Heart left ventricle (tissue), 16 donors: ENCODE measurements at places on chromosomes 11 and 22. TPM values are rescaled to one million over a fixed set of nuclear protein-coding genes. Genes with fewer than 3 reads are reported as not detected.

The PNPLA5 gene
- not detected for polyA plus RNA-seq

The C11orf42 gene
- not detected for polyA plus RNA-seq

The TEX12 gene
- 0.27 TPM for polyA plus RNA-seq

The HIRA gene
- polyA plus RNA-seq, result 17.8 TPM

The SMC1B gene
- polyA plus RNA-seq, result not detected

The FAM180B gene
- polyA plus RNA-seq, result 0.15 TPM

The IFITM5 gene
- not detected for polyA plus RNA-seq

The SCUBE2 gene
- 0.08 TPM for polyA plus RNA-seq

DNA sequence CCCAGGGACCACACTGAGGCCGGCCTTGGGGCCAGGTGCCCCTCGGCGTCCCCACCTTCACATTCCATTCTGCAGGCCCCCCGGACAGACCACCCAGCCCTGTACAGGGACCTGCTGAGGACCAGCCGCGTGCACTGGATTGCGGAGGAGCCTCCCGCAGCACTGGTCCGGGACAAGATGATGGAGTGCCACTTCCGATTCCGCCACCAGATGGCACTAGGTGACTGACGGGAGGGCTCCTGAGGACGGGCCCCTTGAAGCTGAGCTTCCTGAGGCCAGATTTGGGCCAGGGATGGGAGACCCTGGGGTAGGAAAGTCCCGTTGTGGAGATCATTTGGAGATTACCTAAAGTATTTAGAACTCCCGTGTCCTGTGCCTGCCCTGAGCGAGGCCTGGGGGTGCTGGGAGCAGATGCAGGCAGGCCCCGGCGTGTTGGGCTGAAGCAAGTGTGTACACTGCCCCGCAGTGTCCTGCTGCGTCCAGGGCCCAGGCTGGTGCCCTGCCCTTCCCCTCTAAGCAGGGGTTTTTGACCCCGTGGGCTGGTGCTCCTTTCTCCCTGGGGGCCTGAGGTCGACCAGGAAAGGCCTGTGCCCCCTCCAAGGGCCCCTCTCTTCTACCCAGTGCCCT, 20.0 kb downstream of the TRMU start:
- H3K27ac ChIP-seq, result no peak overlapping the region
- DNase-seq, result peak; percentile 62
- H3K4me1 ChIP-seq, result no peaks in the 10 kb centered on the region
- peaks cover 78% of the 10 kb centered on the region for H3K36me3 ChIP-seq
- no peak overlapping the region for H3K4me3 ChIP-seq
- no peaks in the 10 kb centered on the region for H3K27me3 ChIP-seq

GRCh38 chr11:86486261-86487030, 111.8 kb downstream of the CCDC81 start:
- no peaks in the 10 kb centered on the region for H3K27me3 ChIP-seq
- no peaks in the 10 kb centered on the region for H3K4me1 ChIP-seq

GRCh38 chr11:112297248-112297866, 36.7 kb upstream of the PLET1 start:
- peak overlapping the region; percentile 69 for H3K27ac ChIP-seq
- H3K27me3 ChIP-seq, result no peaks in the 10 kb centered on the region
- H3K36me3 ChIP-seq, result no peaks in the 10 kb centered on the region
- no peaks in the 10 kb centered on the region for H3K4me1 ChIP-seq
- H3K4me3 ChIP-seq, result no peak overlapping the region

DNA sequence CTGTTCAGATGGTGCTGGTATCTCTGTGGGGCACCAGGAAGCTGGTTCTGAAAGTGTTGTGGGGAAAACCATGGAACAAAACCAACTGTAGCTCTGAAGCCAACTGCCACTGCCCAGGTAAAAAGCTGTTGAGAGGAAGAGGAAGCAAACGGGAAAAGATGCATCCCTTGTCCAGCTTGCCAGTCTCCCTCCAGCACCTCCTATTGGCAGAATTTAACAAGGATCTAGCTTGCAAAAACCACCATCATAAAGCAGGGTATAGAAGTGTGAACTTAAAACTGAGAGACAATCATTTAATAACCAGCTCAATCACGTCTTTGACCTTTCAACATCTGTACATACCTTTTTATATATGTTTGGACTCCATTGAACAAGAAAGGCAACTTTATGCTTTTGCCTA, 4.5 kb downstream of the PATE1 start:
- no peaks in the 10 kb centered on the region for H3K27me3 ChIP-seq
- H3K27ac ChIP-seq, result no peak overlapping the region
- H3K4me3 ChIP-seq, result no peak overlapping the region
- no peak for DNase-seq
- H3K36me3 ChIP-seq, result no peaks in the 10 kb centered on the region
- H3K4me1 ChIP-seq, result no peaks in the 10 kb centered on the region

DNA sequence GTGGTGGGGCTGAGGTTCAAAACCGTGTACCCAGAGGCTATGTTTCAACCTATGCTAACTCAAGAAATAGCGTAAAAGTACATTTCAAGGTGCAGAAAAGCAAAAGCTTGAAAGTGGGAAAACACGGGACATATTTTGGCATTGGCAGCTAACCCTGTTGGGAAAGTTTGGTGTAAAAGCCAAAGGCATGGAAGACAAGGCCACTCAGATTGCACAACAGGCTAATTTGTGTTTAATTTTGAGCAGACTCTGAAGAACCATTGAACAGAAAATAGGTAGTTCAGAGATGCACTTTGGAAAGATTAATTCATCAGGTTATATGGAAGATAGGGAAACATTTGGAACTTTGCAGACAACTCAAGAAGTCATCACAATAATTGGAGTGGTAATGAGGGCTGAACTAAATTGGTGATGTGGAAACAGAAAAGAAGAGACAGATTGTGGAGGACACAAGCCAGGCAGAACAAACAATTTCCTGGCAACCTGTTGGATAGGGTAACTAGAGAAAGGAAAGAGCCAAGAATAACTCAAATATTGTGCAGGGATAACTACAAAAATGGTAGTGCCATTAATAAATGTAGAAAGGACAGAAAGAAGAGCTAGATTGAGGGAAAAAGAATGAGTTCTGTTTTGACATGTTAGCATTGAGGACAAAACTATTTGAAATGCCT, 140.5 kb upstream of the PGR start:
- H3K4me3 ChIP-seq, result no peak overlapping the region
- DNase-seq, result no peak
- H3K4me1 ChIP-seq, result no peaks in the 10 kb centered on the region
- no peaks in the 10 kb centered on the region for H3K36me3 ChIP-seq
- no peaks in the 10 kb centered on the region for H3K27me3 ChIP-seq

GRCh38 chr22:36332623-36333332, 55.0 kb downstream of the MYH9 start:
- peak overlapping the region; percentile 96 for H3K27ac ChIP-seq
- no peak for DNase-seq
- H3K4me1 ChIP-seq, result peaks cover 100% of the 10 kb centered on the region
- H3K4me3 ChIP-seq, result no peak overlapping the region
- peaks cover 50% of the 10 kb centered on the region for H3K36me3 ChIP-seq

- no peaks in the 10 kb centered on the region for H3K4me1 ChIP-seq
- no peak for DNase-seq
- no peak overlapping the region for H3K4me3 ChIP-seq
- no peaks in the 10 kb centered on the region for H3K27me3 ChIP-seq
Measured at GRCh38 chr11:93188726-93189125, 9.1 kb downstream of the SLC36A4 start.

DNA sequence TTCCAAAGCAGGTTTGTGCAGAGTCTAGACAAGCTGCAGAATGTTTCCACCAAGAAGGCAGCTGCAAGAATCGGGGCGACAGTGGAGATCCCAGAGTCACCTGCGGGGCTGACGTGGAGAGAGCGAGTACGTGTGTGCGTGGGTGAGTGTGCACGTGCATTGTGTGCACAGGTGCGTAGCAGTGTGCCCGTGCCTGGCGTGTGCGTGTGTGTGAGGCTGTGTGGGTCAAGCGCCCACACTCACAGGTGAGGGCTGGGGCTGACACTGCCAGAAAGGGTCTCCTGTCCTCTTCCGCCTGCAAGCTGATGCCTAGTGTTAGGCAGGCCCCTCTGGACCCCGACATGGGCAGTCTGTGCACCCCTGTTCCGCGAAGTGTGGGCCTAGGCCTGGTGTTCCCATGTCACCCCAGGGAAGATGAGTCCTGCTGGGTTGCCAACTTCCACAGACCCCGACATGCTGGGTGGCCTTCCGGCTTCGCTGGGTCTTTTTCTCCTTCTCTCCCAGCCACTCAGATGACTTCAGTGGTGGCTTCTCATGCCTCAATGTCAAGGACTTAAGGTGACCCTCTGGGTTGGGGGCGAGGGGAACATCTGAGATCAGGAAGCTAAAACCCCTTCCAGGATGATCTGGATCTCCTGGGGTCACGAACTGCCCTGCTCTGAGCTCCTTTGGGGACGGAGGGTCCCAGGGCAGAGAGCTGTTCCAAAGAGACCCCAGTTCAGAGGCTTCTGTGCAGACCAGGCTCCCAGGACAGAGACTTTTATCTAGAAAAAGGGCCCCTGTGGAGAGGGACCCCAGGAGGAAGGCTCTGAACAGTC, 10.4 kb upstream of the SYT8 start:
- no peaks in the 10 kb centered on the region for H3K27me3 ChIP-seq
- DNase-seq, result no peak
- no peaks in the 10 kb centered on the region for H3K36me3 ChIP-seq
- no peak overlapping the region for H3K27ac ChIP-seq
- H3K4me3 ChIP-seq, result no peak overlapping the region

DNA sequence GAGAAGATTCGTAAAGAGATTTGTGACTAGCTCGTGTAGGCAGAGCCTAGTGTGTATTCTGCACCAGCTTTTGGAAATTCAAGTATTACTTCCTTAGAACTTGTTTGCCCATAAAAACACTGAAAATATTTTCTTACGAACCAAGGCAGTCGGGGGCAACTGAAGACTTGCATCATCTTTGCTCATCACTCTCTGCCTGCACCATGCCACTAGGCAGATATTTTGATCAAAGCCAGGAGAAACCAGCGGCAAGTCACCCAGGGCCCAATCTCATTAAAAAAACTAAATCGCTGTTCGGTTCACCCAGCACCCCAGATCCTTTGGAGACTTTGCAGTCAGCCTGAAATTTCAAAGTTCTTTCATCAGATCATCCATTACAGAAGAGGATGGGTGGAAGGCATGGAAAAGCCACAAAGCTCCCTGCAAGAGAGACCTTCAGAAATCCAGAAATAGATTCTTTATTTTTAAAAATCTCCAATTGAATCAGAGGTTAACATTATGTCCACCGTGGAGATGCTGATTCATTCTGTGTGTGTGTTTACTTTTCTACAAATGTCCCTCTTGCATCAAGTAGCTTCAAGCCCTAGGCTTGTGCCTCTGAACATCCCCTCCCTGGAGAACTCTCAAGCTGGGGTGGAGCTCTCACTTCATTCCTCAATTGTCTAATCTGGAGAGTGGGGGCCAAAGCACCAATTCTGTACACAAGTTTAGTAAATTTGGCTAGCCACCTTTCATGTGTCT, 78.4 kb downstream of the ETS1 start:
- H3K27me3 ChIP-seq, result no peaks in the 10 kb centered on the region
- no peak for DNase-seq
- no peak overlapping the region for H3K4me3 ChIP-seq
- peaks cover 20% of the 10 kb centered on the region for H3K36me3 ChIP-seq
- H3K4me1 ChIP-seq, result peaks cover 100% of the 10 kb centered on the region
- peak overlapping the region; percentile 83 for H3K27ac ChIP-seq

GRCh38 chr22:30605449-30606110, 1.4 kb upstream of the TCN2 start:
- H3K36me3 ChIP-seq, result no peaks in the 10 kb centered on the region
- peaks cover 30% of the 10 kb centered on the region for H3K4me1 ChIP-seq
- H3K27ac ChIP-seq, result no peak overlapping the region
- peak; percentile 37 for DNase-seq
- H3K27me3 ChIP-seq, result no peaks in the 10 kb centered on the region
- H3K4me3 ChIP-seq, result peak overlapping the region; percentile 80

DNA sequence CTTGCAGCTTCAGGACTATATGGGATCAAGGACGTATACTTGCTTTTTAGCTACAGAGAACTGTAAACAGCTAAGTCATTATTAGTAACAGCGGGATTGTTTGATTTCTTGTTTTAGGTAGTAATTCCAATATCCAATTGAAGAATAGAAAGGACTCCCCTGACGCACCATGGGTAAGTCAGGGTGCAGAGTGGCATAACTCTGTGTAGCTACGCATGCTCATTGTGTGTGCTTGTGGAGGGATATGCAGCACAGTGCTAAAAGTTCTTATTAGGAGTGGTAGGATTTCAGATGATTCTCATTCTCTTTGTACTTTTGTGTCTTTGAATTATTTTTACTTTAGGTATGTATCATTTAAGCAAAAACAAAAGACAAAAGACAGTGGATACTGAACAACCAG, 7.7 kb upstream of the PEX26 start:
- no peaks in the 10 kb centered on the region for H3K4me1 ChIP-seq
- H3K4me3 ChIP-seq, result no peak overlapping the region
- no peak overlapping the region for H3K27ac ChIP-seq
- DNase-seq, result no peak

DNA sequence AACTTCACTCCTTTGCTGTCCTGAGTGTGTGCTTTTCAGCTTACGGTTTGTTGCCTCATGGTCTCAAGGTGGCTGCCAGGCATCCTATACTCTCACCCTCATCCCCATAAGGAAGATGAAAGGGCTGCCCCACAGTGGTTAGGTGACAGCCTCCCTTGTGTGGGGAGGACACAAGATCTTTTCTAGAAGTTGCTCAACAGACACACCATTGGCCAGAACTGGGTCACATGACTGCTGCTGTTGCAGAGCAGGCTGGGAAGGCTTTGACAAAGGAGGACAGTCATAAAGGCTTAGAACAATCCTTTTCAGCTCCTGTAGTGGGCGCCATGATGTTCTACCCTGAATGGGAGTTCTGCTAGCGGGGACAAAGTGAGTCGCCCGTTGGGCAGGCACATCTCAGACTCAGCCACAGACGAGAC, 69.7 kb upstream of the RASD2 start:
- no peak for DNase-seq
- no peaks in the 10 kb centered on the region for H3K36me3 ChIP-seq

DNA sequence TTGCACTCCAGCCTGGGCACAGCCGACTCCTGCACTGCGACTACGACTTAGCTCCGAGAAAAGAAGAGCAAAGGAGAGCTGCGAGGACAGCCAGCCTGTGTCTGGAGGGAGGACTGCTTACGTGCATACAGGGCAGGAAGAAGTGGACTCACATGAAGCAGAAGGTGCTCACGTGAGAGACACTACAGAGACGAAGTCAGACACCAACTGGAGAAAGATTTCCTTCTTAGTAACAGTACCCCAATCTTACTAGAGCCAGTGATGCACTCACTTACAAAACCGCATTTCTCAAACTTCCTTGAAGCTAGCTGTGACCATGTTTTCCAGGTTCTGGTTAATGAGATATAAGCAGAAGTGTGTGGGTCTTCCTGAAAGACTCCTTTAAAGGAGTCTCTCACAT, 67.7 kb downstream of the MICAL3 start:
- H3K27ac ChIP-seq, result no peak overlapping the region
- no peak overlapping the region for H3K4me3 ChIP-seq
- H3K4me1 ChIP-seq, result peaks cover 55% of the 10 kb centered on the region
- H3K27me3 ChIP-seq, result no peaks in the 10 kb centered on the region
